Karpas-422 (cell line): ENCODE measurements at places on chromosomes 1 and 21.
A peak's percentile ranks its signal among the peaks of the same experiment; 100 is the strongest.

GRCh38 chr1:112417271-112417670 lies 21.3 kb downstream of the CTTNBP2NL start:
- DNase-seq, result no peak

DNA sequence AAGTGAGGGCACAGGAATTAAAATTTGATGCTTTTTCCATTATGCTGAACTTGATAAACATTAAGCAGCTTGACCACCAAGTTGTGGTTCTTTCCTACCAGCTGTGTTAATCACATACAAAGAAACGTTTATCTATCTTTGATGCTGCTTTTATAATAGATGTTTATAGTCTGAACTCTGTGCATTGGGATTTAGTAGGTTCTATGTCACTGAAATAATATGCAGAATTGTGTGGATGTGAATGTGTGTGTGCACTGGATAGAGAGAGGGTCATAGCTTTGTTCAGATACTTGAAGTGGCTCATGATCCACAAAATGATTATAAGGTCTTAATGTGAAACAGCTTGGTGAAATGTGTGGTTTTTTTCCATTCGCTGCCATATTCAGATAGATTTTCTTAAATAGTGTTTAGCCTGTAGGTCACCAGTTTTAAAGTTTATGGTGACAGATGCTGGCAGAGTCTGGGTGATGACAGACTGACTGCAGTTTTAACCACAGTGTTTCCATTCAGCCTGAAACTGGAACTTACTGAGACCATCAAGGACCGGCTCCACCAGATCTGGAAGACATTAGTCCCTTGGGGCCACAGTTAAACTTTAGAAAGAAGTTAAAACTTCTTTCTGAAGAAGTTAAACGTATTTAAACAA lies 10.2 kb downstream of the DDI2 start:
- no peak for DNase-seq

DNA sequence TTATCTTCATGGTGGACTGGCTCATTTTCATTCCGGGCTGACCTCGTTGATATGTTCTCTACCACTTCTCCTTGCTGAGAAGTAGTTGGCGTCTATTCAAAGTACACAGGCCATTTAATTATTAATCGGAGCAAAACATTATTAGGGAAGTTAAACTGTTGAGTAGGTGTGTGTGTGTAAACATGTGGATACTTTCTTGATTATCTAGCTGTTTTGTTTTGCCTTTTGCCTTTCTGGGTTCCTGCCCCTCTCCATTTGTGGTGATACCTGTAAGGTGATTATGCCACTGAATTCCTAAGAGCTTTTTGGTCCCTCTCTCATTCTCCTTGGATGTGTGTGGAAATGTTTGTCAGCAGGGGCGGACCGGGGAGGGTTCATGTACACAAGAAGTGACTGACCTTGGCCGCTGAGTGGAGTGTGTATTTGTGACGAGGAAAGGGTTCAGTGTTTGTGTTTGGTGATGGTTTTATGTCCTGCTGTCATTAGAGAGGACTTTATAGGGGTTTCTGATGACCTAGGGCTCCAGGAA lies 56.6 kb upstream of the PPP2R5A start:
- no peak for DNase-seq

DNA sequence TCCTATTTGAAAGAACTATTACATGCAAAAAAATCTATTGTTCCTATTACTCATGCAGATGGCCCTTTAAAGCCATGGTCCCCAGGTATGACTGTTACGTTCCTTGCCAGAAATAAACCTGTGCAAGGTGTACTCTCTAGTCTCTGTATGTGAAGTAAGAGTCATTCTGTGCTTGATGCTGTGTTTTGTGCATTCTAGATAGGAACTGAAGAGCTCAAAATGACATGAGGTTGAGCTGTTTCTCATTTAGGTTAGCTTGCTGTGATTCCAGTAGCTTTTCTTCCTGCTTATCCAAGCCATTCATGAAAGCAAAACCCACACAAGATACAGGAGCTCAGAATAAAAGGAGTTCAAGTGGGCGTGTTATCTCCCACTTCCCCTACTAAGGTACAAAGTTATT lies 64.3 kb upstream of the ZNF326 start:
- no peak for DNase-seq

DNA sequence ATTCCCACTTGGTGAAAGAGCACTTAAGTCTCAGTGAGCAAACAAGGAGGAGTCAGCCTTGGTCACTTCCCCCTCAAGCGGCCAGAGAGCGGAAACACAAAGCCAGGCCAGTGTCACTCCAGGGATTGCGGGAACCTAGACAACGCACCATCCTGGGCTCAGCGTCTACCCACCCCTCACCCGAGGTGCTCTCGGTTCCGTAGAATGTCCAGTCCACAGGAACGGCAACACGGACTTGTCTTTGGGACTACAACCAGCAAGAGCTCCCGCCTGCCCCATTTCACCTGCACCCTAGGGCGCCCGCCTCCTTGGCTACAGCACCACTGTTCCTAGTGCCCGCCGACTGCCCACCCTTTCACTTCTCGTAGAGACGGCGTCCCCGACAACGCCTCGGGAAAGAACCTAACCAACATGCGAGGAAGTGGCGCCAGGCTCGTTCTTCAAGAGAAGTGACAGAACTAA lies 509 bp downstream of the GDAP2 start:
- DNase-seq, result peak; percentile 75

DNA sequence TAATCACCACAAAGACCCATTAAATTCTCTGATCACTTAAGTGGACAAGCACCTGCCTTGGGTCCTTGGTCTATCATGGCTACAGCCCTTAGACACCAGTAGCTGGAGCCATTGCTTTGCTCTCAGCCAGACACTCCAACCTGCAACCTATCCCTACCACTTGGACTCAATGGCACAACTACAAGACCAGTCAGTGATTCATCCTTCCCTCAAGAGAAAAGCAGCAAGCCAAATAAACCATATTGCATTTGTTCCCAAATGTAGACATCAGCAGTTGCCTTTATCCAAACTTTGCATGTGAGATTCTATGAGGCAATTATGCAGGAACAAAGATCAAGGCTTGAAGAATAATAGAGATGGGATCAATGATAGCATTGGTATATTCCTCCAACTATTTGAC lies 263.4 kb downstream of the HHIPL2 start:
- DNase-seq, result no peak

DNA sequence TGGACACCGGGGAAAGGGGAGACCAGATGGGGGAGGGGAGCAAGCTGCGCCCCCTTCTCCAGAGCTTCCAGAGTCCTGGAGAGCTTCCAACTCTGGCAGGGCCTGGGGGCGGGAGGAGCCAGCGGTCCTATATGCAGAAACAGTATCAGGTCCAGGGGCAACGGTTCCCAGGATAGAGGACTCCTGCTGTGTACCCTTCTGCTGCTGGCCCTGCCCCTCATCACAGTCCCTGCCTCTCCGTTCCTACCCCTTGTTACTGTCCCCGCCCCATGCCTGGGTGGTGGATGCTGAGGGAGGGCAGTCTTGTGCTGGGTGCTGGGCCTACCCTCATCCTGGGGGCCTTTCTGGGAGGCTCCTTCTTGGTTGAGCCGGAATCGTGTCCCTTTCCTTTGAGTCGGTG lies 19.2 kb upstream of the PEX10 start:
- no peak for DNase-seq
